GM06990 (cell line): ENCODE measurements at places on chromosomes 4 and X.

- no peak for DNase-seq
These were observed 48.4 kb downstream of the BCORL1 start for GRCh38 chrX:130030826-130031225.

DNA sequence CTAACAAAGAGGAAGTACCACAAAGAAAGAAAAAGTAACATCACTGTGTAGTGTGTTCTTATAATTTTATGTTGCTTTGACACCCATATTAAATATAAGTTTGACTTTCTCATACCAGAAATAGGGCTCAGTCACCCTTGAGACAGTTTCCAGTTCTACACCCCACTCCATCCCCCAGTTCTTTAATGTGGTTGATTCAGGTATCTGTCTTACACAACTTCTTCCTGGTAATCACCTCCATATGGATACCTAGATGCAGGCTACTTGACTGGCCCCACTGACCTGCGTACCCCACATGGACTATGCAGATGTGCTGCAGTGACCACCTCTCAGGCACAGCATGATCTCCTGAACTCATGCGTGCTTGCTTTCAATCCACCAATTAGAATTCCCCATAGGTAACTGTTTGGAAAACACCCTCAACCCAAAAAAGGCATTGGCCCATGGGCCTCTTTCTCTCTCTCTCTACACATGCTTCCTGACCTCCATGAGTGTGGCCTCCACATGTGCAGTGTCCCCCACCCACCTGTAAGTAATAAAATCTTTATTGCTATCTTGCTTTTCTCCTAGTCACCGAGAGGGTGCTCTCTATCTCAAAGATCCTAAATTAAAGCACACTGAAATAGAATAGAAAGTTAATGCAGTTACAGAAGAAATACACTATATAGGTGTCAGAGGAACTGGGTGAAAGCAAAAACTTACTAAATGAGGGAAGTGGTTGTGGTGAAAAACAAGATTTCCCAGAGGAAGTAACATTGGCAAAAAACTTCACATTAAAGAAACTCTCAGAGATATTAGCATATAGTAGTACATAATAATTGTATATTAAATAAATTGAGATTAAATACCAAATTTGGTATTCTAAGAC is 98.4 kb downstream of the ZAR1 start:
- DNase-seq = no peak

DNA sequence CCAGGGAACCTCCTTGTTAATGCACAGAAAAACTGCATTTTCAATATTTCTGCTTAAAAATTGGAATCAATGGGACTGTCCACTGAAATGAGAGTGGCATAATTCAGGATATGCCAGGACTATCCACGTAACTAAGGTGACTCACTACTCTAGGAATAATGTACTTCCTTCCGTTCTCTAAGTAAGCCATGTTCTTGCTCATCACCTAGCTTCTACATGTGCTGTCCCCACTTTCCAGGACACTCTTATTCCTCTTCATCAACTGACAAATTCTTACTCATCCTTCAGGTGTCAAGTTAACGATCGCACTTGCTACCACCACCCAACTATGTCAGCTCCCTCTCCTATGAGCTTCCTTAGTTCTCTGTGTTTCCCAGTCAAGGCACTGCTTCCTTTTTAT is 342.8 kb upstream of the F9 start:
- no peak for DNase-seq

- DNase-seq = no peak
These were observed 88.6 kb downstream of the CENPC start for GRCh38 chr4:67456577-67457196.

GRCh38 chr4:93000910-93001309 is 697.1 kb downstream of the GRID2 start:
- DNase-seq = no peak
